ENCODE measurements at places on chromosomes 4 and X.

DNA sequence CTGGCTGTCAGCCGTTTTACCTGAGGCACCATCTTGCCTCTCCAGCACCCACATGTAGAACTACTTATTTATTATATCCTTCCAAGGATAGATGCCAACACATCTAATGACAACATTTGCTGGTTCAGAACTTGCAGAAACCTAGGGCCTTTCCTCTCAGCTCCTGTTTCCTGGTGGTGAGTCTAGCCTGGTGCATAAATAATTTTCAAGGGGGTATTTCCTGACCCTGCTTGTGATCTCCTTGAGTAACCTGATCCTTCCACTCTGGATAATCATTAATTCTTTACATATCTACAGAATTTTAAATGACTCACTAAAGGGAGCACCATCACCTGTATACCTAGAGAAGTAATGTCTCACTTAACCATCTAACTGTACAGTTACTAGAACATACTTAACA is 153.4 kb downstream of the PPARGC1A start:
- no peak for DNase-seq

DNA sequence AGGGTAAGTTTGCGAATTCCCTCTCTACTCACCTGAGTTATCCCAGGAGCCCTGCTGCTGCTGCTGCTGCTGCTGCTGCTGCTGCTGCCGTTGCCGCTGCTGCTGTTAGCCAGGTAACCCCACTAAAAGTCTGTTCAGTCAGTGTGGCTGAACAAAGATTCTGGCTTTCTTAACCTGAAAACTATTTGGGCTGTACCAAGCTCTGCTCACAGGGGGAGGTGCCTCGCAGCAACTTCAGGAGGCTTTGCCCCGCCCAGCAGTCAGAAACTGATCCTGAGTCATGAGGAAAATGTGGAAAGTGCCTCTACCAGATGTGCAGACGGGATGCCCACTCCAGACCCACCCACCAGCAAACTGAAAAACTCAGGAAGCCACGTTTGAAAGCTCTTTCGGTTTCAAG is at the start of gene CAPN6:
TSS of gene CAPN6 (minus strand) at position 145 of the 400 bp plus-strand sequence. CDS start 6,547 bp downstream, outside the sequence.
- DNase-seq = no peak

DNA sequence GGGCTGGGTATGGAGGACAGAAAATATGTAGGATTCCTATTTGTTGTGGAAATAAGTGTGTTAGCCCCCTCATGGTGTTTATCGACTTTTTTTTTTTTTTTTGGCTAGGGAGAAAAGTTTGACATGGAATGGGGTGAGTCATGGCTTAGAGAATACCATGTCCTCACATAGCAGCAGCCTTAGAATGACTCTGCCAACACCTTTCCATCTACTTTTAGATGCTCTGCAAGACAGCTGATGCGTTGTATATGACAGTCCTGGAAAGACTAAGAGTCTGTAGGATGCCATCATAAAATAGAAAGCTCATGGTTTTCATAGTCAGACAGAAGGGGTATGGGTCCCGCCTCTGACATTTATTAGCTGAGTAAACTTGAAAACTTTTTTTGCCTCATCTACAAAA is 37.7 kb downstream of the MTTP start:
- no peak for DNase-seq

DNA sequence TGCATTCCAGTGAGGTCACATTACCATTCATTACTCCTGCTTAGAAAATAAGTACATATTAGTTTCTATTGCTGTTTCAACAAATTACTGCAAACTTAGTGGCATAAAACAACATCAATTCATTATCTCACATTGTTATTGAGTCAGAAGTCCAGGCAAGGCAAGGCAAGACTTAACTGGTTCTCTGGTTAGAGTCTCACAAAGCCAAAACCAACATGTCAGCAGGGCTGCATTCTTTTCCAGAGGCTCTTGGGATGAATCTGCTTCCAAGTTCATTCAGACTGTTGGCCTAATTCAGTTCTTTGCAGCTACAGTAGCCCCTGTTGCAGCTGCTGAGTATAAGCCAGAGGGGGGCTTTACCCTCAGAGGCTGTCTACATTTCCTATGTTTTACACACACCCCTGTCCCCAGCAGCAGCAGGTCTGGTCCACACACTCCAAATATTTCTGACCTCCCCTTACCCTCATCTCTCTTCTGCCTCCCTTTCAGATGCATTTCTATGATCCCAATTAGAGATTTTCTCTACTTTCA is 892.1 kb upstream of the EPHA5 start:
- peak; percentile 50 for DNase-seq

- DNase-seq = no peak
Measured at GRCh38 chr4:71460371-71460770, 121.6 kb downstream of the SLC4A4 start.

DNA sequence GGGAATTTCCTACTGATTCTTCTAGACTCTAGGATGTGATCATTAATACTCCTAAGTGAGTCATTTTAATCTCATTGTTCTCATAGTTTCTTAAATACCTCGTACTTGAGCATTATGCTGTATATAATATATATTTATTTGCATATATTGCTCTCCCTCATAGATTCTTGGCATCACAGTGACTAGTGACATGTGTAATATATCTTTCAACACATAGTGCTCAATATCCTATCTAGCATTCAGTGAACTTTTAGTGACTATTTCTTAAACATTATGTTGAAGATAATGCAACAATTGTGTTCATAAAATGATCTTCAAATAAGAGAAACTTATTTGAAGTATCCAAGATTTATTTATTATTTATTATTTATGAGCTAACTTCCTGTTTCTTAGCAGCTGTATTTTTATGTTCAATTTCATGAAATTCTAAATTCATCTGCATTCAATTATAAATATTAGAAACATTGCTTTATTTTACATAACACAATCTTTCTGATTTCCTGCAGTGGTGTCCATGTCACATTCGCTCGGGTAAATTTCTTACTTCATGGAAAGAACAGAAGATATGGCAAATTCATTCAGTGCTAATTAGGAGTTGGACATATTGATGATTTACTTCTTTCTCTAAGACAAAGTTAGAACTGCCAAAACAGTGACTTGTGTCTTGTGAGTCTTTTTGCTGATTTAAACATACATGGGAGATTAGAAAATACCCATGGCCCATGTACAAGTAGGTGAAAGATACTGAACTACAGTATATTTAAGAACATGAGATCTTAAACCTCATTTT is 1095.5 kb upstream of the IGFBP7 start:
- no peak for DNase-seq

- no peak for DNase-seq
Measured at GRCh38 chrX:96688789-96689188, 4.1 kb downstream of the DIAPH2 start.

All from brain microvascular endothelial cell (primary cell).